ENCODE measurements at places on chromosomes 12 and 14. TPM values are rescaled to one million over a fixed set of nuclear protein-coding genes. Genes with fewer than 3 reads are reported as not detected.

Gene TAS2R8
- total RNA-seq, result not detected

GRCh38 chr14:96594961-96595360, 92.8 kb downstream of the PAPOLA start:
- no peak for DNase-seq

GRCh38 chr12:131571827-131572226, 139.1 kb upstream of the SFSWAP start:
- DNase-seq, result no peak

DNA sequence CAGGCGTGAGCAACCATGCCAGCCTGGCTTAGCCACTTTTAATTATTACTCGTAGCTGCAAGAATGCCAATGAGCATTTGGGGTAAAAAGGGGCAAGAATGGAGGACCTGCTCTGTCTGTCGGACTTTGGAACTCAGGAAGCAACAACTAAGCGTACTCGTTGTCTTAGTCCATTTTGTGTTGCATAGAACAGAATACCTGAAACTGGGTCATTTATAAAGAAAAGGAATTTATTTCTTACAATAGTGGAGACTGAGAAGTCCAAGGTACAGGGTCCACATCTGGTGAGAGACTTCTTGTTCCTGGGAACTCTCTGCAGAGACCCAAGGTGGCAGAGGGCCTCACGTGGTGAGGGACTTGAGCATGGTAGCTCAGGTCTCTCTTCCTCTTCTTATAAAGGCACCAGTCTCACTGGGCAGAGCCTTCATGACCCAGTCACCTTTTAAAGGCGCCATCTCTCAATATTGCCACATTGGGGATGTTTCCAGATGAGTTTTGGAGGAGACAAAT, 29.2 kb downstream of the SLC35E3 start:
- peak; percentile 82 for DNase-seq

GRCh38 chr14:50533806-50534205, 1.4 kb upstream of the MAP4K5 start:
- no peak for DNase-seq

All from SJSA1 (cell line).